Ecto neural progenitor cell (in vitro differentiated cells): ENCODE measurements at places on chromosomes 1 and 21.

- DNase-seq, result no peak
Observed at GRCh38 chr21:16592381-16592780, 862.6 kb downstream of the USP25 start.

- peak; percentile 67 for DNase-seq
Observed at GRCh38 chr1:198788561-198789064, 149.8 kb downstream of the PTPRC start.

- DNase-seq, result no peak
Observed at GRCh38 chr1:90413519-90413918, 303.6 kb downstream of the BARHL2 start.

DNA sequence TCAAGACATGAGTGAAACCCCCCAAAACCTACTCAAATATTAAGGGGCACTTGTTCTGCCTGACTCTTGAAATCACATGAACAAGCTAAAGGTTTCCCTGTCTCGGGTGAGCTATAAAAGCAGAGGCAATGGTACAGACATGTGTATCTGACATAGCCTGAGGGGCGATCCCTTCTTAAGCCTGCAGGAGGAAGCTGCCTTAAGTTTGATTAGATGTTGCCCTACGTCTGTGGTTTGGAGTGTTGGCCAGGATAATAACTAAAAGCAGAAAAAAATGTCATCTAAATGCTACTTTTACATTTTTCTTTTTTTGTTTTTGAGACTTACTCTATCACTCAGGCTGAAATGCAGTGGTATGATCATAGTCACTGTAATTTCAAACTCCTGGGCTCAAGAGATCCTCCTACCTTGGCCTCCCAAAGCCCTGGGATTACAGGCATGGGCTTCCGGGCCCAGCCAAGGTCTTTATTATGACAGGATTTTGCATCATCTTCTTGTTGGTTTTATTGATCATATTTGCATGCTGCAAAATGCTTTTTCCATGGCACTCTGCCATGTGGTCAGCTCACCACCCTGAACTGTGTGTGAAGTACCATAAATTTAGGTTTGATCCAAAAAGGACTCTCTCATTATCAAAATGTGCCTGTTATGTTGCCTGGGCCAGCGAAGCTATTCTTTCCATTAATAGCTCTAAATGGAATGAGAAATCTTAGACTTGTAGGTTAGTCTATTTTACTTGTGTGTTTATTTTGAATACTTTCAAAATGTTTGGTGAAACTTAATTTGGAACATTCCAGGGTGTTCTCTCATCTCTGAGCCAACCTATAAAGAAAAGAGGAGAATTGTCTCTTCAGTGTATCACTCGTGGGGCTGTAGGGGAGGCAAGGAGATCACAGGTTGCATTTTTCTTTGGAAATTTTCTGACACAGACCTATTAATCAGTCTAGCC, 15.0 kb upstream of the HMGN1 start:
- DNase-seq, result no peak

GRCh38 chr21:38979271-38980121, 173.8 kb downstream of the ETS2 start:
- no peak for DNase-seq

- no peak for DNase-seq
Observed at GRCh38 chr1:95509989-95510388, 276.0 kb downstream of the RWDD3 start.

DNA sequence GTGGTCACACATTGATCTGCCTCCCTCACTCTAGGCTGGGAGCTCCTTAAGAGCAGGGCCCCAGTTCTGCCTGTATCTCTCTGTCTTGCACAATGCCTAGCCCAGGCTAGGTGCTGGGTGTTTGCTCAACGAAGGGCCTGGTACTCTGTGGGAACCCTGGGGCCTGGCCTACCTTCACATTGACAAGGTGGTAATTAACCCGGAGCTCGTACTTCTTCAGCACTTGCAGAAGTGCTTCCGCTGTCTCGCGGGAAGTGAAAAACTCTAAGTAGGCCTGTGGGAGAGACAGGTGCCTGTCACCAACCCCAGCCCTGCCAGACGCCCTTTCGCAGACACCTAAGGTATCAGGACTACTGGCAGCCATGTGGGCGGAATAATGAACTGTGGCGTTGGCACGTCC, 13.7 kb downstream of the MTHFR start:
- DNase-seq, result no peak

GRCh38 chr1:166489356-166489669, 322.5 kb upstream of the FAM78B start:
- no peak for DNase-seq

DNA sequence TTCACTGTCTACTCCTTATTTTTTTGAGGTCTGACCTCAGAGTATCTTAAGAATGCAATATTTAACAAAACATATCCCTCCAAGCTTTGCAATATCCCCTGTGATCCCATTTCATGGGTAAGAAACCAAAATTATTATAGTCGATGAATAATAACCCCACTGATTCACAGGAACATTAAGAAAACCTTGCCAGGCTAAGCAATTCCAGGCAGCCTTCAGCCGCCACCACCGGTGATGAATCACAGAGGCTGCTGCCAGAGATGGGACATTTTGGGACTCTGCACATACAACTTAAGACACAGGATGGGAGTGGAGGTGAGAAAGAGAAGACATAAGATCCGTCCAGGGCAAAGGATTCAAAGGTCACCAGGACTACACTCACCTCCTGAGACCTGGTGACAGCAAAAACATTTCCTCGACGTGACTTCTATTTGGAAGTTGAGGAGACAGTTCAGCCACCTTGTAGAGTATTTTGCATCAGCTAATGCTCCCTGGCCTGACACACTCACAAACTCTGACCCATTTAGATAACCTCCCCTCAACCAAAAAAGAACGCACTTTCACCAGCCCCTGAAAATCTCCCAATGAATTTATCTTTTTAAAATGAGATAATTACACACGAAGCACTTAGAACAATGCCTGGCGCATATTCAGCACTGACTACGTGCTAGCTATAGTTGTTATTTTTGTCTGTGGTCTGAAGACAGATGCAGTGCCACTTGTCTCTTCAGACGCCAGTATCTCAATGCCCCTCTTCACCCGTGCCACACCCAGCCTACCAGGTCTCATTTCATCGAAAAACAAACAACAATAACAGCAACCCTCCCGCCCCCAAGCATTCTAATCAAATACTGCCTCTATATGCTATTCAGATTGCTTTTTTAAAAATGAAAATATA, 17.8 kb upstream of the OVAAL start:
- no peak for DNase-seq

DNA sequence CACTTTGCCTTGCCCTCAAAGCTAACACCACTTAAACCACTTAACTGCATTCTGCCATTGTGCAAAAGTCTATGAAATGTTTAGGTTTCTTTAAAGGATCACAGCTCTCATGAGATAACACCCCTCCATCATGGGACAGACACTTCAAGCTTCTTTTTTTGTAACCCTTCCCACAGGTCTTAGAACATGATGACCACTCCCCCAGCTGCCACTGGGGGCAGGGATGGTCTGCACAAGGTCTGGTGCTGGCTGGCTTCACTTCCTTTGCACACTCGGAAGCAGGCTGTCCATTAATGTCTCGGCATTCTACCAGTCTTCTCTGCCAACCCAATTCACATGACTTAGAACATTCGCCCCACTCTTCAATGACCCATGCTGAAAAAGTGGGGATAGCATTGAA, 7.7 kb downstream of the ADAMTS1 start:
- no peak for DNase-seq

GRCh38 chr1:155884031-155884960, 24.9 kb downstream of the SYT11 start:
- no peak for DNase-seq

- DNase-seq, result peak; percentile 95
Observed at GRCh38 chr21:31731857-31732596, at the start of gene SCAF4. SCAF4 (minus strand) TSS chr21:31732118; CDS start chr21:31731692, 426 bp downstream.
